ENCODE measurements at places on chromosomes 1 and 21. TPM values are rescaled to one million over a fixed set of nuclear protein-coding genes. Genes with fewer than 3 reads are reported as not detected.

DNA sequence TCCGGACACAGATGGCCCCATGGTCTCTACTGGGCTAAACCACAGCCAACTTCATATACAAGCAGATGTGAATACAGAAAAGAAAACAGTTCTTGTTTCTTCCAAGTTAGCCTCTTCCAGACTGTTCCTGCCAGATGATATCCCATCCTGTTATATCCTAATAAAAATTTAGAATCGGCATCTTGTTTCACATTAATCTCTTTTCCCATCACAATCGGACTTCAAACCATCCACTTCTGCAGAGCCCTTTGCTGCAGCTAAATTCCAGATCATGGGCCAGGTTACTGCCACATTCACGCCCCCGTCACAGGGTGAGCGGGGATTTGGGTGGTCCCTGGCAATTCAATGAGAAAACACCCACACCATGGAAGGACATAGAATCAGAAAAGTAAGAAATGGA lies 57.2 kb downstream of the NPHP4 start:
- no peak for DNase-seq
- H3K4me3 ChIP-seq = no peak overlapping the region
- no peak overlapping the region for H3K27ac ChIP-seq

DNA sequence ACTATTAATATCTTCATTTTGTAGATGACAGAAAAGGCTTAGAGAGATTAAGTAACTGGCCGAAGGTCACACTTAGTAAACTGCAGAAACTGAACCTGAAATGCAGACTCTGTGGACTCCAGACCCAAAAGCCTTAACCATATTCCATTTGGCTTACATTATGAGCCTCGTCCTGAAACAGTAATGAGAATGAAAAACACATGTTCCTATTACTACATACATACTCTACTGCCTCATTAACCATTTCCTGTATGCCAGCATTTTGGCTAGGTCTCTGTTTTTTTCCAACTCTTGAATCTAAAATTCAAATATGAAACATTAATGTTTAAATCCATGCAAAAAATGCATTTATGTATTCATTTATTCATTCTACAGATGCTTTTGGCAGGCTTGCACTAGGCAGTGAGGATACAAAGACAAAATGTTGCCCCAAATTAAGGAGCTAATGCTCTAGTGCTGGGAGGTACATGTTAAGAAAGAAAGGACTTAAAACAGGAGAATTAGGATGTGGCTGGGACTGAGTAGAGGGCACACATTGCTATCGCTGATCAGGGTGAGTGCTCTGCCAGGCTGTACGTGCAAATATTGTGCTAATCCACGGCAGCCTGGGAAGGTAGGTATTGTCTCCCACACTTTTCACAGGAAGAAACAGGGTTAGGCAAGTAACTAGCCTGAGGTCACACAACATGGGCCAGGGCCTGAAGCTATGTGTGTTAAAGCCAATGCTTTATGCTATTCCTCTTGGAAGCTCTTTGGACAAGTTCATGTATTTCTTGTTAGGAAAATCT lies 14.0 kb downstream of the DEGS1 start:
- H3K4me3 ChIP-seq = no peak overlapping the region
- peaks cover 5% of the 10 kb centered on the region for H3K36me3 ChIP-seq
- no peak overlapping the region for H3K27ac ChIP-seq

- H3K36me3 ChIP-seq = no peaks in the 10 kb centered on the region
- no peak overlapping the region for H3K27ac ChIP-seq
- H3K4me1 ChIP-seq = no peaks in the 10 kb centered on the region
- no peaks in the 10 kb centered on the region for H3K27me3 ChIP-seq
These were observed 20.5 kb upstream of the COQ8A start for GRCh38 chr1:226919587-226919986.

GRCh38 chr1:42730988-42731387 lies 9.0 kb downstream of the CLDN19 start:
- no peaks in the 10 kb centered on the region for H3K4me1 ChIP-seq
- H3K36me3 ChIP-seq = no peaks in the 10 kb centered on the region
- no peak overlapping the region for H3K4me3 ChIP-seq
- H3K27me3 ChIP-seq = no peaks in the 10 kb centered on the region
- H3K27ac ChIP-seq = no peak overlapping the region

GRCh38 chr1:220274251-220274855 lies 2.1 kb upstream of the RAB3GAP2 start:
- peaks cover 14% of the 10 kb centered on the region for H3K4me1 ChIP-seq
- peaks cover 23% of the 10 kb centered on the region for H3K27me3 ChIP-seq
- no peaks in the 10 kb centered on the region for H3K36me3 ChIP-seq

GRCh38 chr1:117656202-117656641 lies 50.4 kb downstream of the TENT5C start:
- no peaks in the 10 kb centered on the region for H3K27me3 ChIP-seq
- no peak overlapping the region for H3K4me3 ChIP-seq
- DNase-seq = no peak
- no peaks in the 10 kb centered on the region for H3K36me3 ChIP-seq
- no peak overlapping the region for H3K27ac ChIP-seq

DNA sequence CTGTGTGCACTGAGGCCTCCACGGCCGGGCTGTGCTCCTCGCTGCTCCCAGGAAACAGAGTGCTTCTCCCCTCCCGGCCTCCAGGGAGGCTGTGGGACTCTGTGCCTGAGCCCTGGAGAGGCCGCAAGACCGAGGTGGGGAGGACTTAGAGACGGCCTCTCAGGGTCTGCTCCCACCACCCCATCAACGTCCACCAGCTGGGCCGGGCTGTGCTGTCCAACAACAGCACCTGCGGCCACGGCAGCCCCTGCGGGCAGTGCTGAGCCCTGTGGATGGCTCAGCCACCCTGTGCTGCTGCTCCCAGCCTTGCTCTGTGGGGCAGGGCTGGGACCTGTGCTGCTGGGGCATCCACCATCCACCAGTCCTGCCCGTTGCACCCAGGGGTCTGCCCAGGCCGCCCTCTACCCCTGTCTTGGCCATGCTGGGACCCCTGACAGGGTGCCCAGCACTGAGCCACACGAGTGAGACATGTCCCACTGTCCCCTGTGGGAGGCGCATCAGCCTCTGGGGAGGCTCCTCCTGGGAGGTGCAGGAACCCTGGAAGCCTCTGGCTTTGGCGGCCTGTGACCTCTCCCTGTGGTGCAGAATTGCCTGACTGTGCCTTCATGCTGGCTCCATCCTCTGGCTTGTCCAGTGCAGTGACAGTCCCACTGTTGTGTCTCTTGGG lies 31.2 kb upstream of the LRRC3 start:
- DNase-seq = no peak
- no peaks in the 10 kb centered on the region for H3K36me3 ChIP-seq
- H3K4me1 ChIP-seq = no peaks in the 10 kb centered on the region
- H3K27ac ChIP-seq = no peak overlapping the region
- H3K27me3 ChIP-seq = no peaks in the 10 kb centered on the region

- peaks cover 3% of the 10 kb centered on the region for H3K4me1 ChIP-seq
- no peak within 1 kb of the TSS for H3K27ac ChIP-seq
- H3K4me3 ChIP-seq = peak within 1 kb of the TSS; percentile 78
These were observed at the start of gene TRAF5 for GRCh38 chr1:211326528-211327345. Gene TRAF5 (plus strand): TSS chr1:211326833. CDS start chr1:211353240, 26,407 bp downstream.

GRCh38 chr1:98176936-98177335 lies 256.1 kb upstream of the DPYD start:
- H3K4me3 ChIP-seq = no peak overlapping the region
- no peaks in the 10 kb centered on the region for H3K36me3 ChIP-seq
- no peak for DNase-seq
- H3K4me1 ChIP-seq = no peaks in the 10 kb centered on the region
- H3K27me3 ChIP-seq = no peaks in the 10 kb centered on the region

DNA sequence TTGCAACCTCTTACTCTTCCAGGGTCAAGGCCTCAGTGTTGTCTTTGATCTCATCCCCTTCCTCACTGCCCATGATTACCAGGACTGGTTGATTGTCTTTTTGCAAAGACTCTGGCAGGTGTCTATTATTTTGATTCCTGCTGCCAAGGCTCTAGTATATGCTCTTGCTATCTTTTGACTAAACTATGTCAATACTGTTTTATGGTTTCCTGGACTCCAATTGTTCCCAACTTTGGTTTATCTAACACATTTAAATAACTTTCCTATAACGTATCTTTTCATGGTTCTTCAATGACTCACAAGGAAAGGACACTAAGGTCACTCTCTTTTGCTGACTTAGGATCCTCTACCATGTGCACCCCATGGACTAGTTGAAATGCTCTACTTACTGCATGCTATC lies 141.5 kb downstream of the PTPRC start:
- peak; percentile 91 for DNase-seq
- H3K4me1 ChIP-seq = peaks cover 56% of the 10 kb centered on the region

GRCh38 chr1:59025201-59025600 lies 241.4 kb upstream of the JUN start:
- H3K27me3 ChIP-seq = no peaks in the 10 kb centered on the region
- peak; percentile 75 for DNase-seq
- H3K4me3 ChIP-seq = no peak overlapping the region
- H3K36me3 ChIP-seq = no peaks in the 10 kb centered on the region
- peak overlapping the region; percentile 54 for H3K27ac ChIP-seq
- peaks cover 40% of the 10 kb centered on the region for H3K4me1 ChIP-seq

GRCh38 chr1:77018761-77019160 lies 151.5 kb downstream of the ST6GALNAC5 start:
- DNase-seq = no peak
- no peaks in the 10 kb centered on the region for H3K36me3 ChIP-seq
- H3K27me3 ChIP-seq = no peaks in the 10 kb centered on the region
- no peak overlapping the region for H3K4me3 ChIP-seq
- H3K27ac ChIP-seq = no peak overlapping the region

DNA sequence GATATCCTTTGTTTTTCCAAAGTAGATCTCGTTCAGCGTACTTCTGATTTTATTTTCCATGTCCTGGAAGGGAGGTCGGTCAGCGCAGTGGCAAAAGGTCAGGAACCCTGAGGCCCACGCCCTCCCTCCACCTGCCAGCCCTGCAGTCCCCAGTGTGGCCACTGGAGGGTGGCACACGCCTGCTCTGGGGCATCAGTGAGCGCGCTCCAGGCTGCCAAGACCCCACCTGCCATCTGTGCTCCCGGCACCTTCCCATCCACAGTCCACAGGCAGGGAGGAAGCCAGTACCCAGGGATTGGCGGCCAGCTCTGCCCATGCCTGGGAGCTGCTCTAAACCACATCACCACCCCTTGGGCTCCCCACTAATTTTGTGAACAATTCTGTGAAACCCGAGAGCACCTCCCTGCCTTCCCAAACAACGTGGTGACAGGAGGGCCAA lies 32.3 kb downstream of the SLC66A1 start:
- no peak overlapping the region for H3K27ac ChIP-seq
- no peak overlapping the region for H3K4me3 ChIP-seq
- peak; percentile 43 for DNase-seq
- no peaks in the 10 kb centered on the region for H3K27me3 ChIP-seq

DNA sequence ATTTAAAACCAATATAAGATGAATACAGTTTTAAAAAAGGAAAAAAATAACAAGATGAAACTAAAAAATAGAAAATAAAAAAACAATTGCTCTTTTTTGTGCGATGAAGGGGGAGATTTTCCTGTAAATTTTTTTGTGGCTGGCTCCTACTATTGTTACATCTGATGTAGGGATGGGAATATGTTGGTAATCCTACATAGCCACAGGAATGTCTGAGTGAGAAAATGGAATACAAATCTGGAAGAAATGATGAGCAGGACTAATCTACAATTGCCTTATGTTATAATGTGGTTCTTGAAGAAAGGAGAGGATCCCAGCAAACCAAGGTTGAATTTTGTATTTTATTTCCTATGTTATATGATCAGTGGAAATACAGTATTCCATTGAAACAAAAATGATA lies 40.9 kb downstream of the ATP6V1G3 start:
- no peak for DNase-seq
- no peak overlapping the region for H3K27ac ChIP-seq
- peaks cover 14% of the 10 kb centered on the region for H3K4me1 ChIP-seq
- no peaks in the 10 kb centered on the region for H3K36me3 ChIP-seq

DNA sequence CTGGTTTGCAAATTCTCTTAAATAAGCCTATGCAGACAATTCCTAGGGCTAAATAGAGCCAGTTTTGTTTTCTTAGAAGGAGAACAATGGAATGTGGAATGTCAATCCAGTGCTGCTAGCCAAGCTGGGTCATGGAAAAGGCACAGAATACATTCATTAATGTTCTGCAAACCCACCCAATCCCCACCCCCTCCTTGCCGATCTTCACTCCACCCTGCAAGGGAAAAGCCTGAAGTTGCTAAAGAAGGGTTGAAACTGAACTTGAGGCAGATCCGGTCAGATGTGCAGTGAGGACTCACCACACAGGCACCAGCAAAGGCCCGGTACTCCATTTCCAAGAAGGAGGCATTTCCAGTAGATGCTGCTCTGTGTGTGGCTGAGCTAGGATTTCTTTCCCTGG lies 179.6 kb downstream of the PLPP3 start:
- DNase-seq = peak; percentile 65
- no peaks in the 10 kb centered on the region for H3K4me1 ChIP-seq
- no peaks in the 10 kb centered on the region for H3K27me3 ChIP-seq
- no peak overlapping the region for H3K27ac ChIP-seq
- no peaks in the 10 kb centered on the region for H3K36me3 ChIP-seq

GRCh38 chr1:97791251-97791650 lies 129.6 kb downstream of the DPYD start:
- no peaks in the 10 kb centered on the region for H3K27me3 ChIP-seq
- DNase-seq = no peak
- peaks cover 6% of the 10 kb centered on the region for H3K4me1 ChIP-seq

DNA sequence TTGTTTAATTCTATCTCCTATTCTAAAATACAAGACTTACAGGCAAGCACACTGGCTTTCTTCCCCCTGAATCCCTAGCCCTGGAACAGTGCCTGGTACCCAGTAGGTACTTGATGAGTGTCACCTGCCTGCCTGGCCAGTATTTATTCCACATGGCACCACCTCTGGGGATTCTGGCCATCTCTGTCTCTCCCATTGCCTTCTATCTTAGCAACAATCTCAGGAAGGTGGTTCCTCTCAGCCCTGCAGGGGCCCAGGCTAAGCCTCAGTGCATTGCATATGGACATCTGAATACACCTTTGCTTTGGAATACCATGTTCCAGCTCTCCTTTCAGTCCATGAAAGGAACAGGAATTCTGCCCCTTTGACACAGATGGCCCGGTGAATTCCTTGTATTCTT lies 81.0 kb downstream of the HIVEP3 start:
- no peak overlapping the region for H3K27ac ChIP-seq
- no peak for DNase-seq

GRCh38 chr1:20229171-20229570 lies 42.9 kb upstream of the PLA2G2C start:
- no peak for DNase-seq
- H3K27me3 ChIP-seq = no peaks in the 10 kb centered on the region
- no peaks in the 10 kb centered on the region for H3K36me3 ChIP-seq
- H3K27ac ChIP-seq = no peak overlapping the region
- no peak overlapping the region for H3K4me3 ChIP-seq
- no peaks in the 10 kb centered on the region for H3K4me1 ChIP-seq

DNA sequence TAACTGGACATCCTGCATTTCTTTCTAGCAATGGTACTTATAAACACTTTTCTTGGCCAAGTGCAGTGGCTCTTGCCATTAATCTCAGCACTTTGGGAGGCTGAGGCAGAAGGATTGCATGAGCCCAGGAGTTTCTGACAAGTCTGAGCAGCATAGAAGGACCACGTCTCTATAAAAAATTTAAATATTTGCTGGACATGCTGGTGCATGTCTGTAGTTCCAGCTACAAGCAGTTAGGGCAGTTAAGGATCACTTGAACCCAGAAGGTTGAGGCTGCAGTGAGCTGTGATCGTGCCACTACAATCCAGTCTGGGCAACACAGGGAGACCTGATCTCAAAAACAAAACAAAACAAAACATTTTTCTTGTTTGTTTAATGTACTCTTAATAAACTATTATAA lies 434.0 kb downstream of the PLA2G4A start:
- no peaks in the 10 kb centered on the region for H3K36me3 ChIP-seq
- H3K27ac ChIP-seq = no peak overlapping the region
- no peaks in the 10 kb centered on the region for H3K4me1 ChIP-seq
- no peak overlapping the region for H3K4me3 ChIP-seq

CFAP57 gene
- 0.88 TPM for total RNA-seq

S100A9 gene
- not detected for total RNA-seq

GMEB1 gene
- 16.0 TPM for total RNA-seq

FCRL6 gene
- not detected for total RNA-seq

ALG6 gene
- 17.3 TPM for total RNA-seq

HPDL gene
- total RNA-seq = 5.6 TPM

ECM1 gene
- 7.2 TPM for total RNA-seq

EBNA1BP2 gene
- 105 TPM for total RNA-seq

Measured in endothelial cell of umbilical vein (primary cell).